ENCODE measurements at places on chromosomes 4 and X.

DNA sequence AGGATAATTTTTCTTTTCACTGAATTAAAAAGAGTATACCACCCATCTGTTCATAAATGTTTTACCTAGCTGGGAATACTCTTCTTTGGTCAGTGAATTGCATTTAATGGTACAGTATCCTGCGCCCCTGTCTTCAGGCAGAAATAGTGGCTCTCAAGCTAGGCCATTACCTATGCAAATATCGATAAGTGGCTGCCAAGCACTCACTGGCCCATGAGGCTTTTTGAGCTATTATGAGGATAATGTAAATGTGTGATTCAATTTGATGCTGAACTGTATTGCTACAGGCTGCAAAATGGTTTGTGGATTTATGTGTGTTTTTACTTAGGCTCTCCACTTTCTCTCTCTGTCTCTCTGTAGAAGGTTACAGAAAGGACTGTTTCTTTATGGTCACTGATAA, 30.1 kb upstream of the MTMR1 start:
- no peak for DNase-seq

DNA sequence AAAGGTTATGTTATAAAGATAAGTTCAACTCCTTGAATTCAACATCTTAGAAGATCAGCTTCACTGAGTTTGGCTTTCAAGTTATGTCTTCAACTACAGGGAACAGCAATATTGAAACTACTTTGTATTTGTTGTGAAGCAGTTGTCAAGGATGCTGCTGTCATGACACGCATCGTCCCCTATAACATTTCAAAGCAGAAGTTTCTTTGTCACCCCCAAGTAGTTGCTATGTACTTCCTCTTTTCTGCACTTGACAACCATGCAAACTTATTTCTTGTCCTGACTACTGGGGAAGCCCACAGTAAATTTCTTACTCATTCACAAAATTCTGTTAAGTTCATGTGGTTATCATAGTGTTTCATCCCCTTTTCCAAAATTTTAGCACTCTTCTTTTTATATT, 14.3 kb downstream of the ANTXR2 start:
- DNase-seq, result no peak

DNA sequence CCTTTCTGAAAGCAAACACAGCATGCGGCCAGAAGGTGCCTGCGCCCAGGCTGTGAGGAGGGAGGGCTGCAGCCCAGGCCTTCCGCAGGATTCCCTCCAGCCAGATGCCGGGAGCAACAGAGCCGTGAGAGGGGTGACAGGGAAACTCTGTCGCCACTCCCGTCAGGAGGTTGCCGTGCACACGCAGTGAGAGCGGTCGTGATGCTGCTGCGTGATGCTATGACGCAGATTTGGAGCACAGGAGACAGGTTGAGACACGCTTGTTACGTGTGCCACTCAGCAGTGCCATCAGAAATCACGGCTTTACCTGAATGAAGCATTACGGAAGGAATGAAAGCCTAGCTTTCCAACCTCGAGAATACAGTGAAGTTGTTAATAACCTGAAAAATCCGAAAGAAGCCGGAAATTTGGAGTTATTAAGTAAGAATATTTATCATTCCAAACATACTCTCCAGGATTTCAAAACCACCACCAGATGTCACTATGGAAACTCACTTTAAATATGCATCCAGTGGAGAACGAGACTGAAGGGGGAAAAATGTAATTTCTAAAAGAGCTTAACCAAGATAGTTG, 54.4 kb downstream of the FAT1 start:
- no peak for DNase-seq

GRCh38 chrX:57565198-57565597, 26.6 kb upstream of the ZXDB start:
- DNase-seq, result no peak

DNA sequence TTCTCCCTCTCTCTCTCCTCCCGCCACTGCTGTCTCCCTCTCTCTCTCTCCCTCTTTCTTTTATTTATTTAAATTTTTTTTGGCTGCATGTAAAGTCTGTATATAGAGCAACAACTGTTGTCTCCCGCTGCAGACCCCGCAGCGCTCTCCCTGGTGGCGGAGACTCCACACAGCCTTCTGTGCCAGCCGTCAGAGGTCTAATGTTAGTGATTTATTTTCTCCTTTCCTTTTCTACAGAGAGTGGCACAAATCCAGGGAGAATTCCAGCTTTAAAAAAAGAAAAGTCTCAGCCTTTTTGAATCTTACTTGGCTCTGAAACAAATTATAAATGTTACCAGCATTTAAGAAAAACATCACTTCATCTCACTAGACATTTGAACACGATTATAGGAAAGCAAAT, 106.2 kb downstream of the FAM9B start:
- DNase-seq, result no peak

GRCh38 chrX:72038868-72039267, 92.8 kb downstream of the RTL5 start:
- no peak for DNase-seq

DNA sequence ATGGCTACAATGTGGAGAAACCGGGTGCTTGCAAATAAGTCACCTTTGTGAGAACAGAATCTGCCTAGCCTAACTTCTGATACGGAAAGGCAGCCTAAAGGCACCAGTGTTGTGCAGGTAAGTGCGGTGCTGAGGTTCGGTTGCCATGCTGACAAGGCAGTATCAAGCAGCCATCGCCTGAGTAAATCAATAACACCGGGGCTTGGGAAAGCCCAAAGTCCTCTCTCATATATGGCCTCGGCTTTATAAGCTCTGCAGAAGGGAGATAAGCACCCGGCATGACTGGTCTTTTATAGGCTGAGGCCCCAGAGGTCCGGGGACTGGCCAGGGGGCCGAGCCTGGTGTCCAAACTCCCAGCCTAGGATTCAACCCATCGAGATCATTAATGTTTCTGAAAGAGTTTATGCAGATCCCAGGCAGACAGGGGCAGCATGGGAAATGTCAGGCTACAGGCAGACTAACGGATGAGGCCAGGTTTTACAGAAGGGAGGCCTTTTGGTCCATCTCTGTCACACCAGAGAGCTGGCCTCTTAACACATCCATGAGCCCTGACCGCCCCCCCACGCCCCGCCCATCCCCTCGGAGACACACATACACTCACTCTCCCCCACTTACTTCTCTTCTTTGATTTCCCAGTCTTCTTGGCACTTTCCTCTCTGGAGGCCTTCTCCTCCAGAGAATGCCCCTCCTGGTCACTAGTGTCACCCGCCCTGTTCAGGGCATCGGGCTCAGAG, 38.5 kb downstream of the ELF4 start:
- no peak for DNase-seq

GRCh38 chrX:135985157-135985972, at the start of gene SLC9A6:
Gene SLC9A6 (plus strand): TSS chrX:135985435. CDS start chrX:135985659, 224 bp downstream.
- peak; percentile 50 for DNase-seq

GRCh38 chr4:6618386-6619115, 21.9 kb upstream of the MRFAP1 start:
- no peak for DNase-seq

- no peak for DNase-seq
Measured at GRCh38 chrX:131789664-131790063, 233.4 kb upstream of the STK26 start.

- DNase-seq, result no peak
Measured at GRCh38 chr4:73259571-73260090, 1.0 kb upstream of the ANKRD17 start.

DNA sequence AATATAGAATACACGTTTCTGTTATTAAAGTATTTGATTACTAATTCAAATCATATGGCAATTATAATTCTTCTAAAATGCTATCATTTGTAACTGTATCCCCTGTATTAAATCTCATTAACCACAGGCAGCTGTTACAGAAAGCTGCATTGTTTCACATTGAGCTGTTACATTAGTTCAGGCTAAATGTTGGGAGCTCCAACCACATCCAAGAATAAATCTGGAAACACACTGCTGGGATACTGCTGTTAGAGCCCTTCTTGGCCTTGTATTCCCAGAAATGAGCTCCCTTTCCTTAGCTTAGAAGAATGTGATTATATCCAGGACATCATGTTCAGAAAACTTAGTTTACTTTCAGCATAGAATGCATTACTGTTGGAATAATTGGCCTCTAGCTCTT, 48.2 kb downstream of the GUCY1B1 start:
- no peak for DNase-seq

GRCh38 chr4:150358691-150359090, 223.3 kb upstream of the MAB21L2 start:
- no peak for DNase-seq

DNA sequence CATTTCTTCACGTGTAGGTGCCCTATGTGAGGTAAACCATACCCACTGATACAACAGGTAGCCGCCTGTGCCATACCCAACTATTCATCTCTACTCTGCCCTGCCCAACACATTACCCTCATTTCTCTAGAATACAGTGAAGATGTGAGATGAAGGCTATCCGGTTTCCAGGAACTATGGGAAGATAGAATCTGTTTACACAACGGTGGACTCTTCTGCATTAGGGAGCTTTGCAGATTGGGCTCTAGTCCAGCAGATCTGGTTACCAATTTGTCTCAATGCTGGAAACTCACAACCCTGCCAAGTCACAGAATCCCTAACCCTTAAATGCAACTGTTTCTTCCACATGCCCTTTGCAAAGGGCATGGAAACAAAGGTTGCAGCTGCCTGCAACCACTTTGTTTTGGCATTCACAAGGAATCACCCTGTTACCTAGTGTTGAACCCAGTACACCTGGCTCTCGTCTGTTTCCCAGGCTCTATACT, 6.4 kb upstream of the SLAIN2 start:
- no peak for DNase-seq

- DNase-seq, result no peak
Measured at GRCh38 chr4:80294206-80294605, 27.7 kb downstream of the FGF5 start.

DNA sequence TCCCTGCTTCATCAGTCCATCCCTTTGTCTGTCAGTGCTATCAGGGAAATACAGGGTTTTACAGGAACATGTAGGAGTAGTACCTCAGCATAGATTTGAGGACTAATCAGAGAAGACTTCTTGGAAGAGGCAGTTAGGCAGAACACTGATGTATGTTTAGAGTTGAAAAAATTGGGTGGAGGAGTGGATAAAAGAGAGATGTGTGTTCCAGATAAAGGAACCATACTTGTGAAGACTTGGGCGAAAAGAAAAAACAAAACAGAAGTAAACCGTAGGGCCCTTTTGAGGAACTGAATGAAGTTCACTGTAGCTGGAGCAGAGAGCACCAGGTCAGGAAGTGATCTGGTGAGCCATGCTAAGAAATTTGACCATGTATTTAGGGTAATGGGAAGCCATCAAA, 32.3 kb downstream of the AFF1 start:
- DNase-seq, result no peak

DNA sequence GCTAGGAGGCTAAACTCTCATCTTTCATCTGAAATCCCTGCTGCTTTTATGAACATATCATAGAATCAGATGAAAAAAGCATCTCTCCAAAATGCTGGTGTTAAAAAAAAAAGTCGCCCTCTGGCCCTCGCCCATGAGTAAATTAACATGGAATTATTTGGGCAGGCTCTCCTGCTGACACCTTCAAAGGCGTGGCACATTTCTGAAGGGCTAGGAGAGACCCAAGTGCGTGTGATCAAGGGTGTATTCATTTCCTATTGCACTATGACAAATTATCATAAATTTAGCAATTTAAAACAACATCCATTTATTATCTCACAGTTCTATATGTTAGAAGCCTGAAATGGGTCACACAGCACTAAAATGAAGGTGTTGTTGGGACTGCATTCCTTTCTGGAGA, 5.1 kb downstream of the ANXA3 start:
- no peak for DNase-seq

DNA sequence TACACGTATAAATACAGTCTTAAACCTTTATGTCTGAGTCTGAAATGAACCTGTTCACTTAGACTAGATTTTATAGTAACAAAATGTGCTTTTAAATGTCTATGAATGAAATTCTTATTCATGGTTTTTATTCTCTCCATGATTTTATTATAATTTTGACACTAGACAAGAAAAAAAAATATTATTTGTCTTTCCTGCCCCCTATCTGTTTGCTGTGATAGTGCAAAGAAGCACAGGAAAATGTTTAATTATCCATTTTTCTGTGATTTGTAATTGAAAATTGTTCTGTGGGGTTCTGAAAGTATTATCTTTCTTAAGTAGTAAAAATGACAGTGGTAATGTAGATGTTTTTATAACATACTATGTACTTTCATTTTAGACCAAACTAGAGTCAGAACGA, 52.0 kb downstream of the INTS6L start:
- DNase-seq, result no peak

GRCh38 chrX:47879463-47879862, 42.8 kb downstream of the ZNF81 start:
- DNase-seq, result no peak

GRCh38 chr4:78645853-78646757, 94.5 kb downstream of the ANXA3 start:
- no peak for DNase-seq

DNA sequence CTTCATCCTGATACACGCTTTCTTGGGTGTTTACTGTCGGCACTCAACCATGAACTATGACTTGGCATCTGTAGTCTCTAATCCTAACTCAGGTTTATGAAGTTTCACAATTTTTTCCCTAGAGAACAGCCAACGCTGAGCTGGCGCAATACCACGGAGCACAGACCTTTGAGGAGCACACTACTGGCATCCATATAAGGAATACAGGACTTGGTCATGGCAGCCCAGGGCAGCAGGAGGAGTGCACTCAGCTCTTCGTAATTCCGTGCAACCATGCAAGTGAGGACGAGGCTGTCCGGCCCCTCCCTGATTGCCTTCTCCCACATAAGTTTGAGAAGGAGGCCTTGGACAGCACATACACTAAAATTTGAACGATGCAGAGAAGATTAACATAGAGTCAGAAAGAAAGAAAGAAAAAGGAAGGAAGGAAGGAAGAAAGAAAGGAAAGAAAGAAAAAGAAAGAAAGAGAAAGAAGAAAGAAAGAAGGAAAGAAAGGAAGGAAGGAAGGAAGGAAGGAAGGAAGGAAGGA, 41.0 kb upstream of the PDLIM5 start:
- no peak for DNase-seq

DNA sequence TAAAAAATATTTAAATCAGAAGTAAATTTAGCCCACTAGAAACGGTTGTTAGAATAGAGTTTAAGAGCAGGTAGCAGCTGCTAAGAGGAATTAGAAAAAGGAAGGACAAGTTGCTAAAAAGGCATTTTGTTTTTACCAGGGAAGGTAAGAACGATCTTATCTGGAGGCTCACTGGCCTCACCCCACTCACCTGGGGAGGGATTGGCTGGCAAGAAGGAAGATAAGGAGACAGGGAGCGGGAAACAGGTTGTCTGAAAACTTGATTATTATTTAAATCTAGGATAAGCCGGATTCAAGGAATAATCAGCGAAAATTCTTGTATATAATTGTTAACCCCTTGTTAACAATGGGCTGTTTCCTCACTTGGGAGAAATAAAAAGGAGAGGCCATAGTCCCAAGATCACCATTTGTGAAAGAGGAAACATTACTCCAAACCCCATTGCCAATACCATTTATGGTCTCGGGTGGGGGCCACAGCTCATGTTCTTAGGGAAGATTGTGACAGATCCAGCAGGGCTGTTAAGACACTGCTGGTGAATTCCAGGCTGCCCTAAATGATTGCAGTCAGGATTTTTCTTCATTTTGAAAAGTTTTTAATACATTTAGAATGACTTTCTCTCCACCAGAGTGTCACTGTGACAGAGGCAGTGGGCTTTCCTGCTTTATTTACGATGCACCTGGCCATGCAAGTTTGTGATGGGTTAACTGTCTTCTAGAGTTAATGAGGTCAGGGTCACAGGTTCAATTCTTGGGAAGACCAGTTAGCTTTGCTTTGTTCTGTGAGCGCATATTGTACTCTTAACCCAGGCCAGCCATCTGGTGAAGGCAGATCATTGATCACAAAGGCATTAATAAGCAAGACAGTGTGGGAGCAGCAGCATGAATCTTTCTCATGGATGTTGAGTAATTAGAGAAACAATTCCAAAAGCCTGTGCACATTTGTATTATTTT, 106.6 kb downstream of the CEP135 start:
- DNase-seq, result no peak
